ENCODE measurements at places on chromosomes 1 and 21.
A peak's percentile ranks its signal among the peaks of the same experiment; 100 is the strongest.

DNA sequence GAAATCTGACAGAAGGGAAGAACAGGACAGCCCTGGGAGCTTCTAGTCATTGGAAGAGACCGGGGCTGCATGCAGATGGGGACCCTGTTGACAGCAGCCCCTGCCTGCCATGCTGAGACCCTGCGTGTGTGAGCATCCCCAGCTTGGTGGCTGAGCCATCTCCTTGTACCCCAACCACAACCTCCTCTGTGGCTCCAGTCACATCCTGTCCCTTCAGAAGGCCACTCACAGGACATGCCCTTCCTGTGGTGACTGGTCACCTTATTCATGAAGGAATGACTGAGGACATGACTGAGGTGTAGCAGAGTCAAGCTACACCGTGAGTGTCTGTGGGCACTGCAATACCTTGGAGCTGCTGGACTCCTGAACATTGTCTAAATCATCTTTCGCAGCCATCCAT is 141.8 kb upstream of the ERRFI1 start:
- no peak for DNase-seq

DNA sequence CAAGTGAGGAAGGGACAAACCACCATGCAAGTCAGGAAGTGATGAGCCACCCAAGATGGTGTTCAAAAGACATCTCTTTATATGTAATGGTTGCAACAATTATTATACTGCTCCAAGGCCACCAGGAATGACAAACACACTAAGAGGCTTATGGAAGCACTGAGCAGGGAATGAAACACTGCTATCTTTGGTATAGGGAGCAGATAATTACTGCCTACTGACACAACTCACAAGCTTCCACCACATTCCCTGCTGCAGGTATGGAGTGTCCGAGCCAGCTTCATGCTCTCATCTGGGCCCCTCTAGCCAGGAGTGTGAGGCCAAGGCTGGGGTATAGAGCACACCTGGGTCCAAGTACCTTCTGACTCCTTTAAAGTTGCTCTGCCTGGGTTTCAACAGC is 371.4 kb downstream of the HHAT start:
- DNase-seq = no peak

GRCh38 chr1:202578001-202578504 is 132.2 kb downstream of the SYT2 start:
- no peak for DNase-seq

- no peak for DNase-seq
Measured at GRCh38 chr1:9371391-9371935, 78.8 kb downstream of the SPSB1 start.

DNA sequence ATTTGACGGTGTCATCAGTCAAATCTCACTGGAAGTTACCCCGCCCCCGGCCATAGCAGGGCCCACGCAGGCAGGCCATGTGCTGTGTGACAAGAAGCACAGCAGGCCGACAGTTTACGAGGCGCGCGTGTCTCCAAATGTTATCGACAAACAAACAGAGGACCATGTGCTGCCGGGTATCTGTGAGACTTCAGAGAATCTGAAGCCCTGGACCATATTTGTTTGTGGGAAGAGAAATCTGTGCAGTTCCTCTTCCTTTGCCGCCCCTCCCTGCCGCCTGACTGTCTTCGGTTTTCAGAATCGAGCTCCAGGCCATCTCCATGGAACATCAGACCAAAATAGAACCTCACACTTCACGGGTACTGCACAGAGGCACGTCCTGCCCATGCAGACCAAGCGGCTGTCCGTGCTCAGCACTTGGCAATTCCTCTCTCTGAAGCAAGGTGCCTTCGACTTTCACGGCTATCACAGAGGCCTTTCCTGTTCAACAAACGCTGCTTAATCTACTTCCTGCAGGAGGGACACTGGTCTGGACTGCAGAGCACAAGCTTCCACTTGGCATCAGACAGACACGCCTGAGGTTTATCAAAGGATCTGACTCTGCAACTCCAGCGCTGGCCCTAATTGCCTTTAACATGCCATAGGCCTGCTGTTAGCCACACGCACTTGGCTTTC is 135.7 kb upstream of the KRTAP19-8 start:
- peak; percentile 45 for DNase-seq

DNA sequence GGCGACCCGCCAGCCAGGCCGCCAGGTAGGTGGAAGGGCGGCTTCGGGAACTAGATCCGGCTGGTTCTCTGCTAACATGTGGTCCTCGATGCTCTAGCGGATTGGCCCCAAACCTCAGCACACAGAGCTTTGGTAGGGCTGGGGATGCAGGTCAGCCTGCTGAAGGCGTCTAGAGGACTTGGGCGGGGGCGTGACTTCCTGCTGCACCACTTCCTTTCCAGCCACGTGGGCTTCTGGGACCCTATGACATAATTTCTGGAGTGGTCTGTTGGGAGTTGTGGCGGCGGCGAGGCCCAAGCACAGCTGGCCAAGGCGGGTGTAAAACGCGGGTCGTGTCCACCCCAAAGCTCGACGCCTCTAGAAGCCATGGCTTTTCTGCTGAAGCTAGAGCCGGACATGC is 124.5 kb downstream of the ATF6 start:
- no peak for DNase-seq

DNA sequence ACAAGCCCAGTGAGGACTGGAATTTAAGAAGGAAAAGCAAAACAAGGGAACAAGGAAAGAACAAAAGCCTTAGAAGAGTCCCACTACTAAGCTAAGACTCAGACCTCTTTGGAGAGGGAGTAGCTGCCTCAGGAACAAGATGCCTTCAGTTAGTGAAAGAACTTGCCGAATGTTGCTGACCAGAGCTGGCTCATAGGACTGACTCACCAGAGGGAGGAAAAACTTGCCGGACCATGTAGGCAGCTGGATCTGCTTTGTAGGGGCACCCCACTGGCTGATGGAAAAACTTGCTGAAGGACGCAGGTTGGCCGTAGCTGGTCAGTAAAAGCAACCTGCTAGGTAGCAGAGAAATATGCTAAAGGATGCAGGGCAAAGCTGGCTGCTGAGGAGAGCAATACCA is 15.3 kb upstream of the ZSWIM5 start:
- no peak for DNase-seq

GRCh38 chr1:156591432-156592157 is at the start of gene NAXE:
Gene NAXE, plus strand, starts transcription at chr1:156591776. Its CDS starts 29 bp downstream, at chr1:156591805.
- peak; percentile 76 for DNase-seq

- DNase-seq = peak; percentile 80
Measured at GRCh38 chr1:2199042-2199810, 4.7 kb upstream of the FAAP20 start.

DNA sequence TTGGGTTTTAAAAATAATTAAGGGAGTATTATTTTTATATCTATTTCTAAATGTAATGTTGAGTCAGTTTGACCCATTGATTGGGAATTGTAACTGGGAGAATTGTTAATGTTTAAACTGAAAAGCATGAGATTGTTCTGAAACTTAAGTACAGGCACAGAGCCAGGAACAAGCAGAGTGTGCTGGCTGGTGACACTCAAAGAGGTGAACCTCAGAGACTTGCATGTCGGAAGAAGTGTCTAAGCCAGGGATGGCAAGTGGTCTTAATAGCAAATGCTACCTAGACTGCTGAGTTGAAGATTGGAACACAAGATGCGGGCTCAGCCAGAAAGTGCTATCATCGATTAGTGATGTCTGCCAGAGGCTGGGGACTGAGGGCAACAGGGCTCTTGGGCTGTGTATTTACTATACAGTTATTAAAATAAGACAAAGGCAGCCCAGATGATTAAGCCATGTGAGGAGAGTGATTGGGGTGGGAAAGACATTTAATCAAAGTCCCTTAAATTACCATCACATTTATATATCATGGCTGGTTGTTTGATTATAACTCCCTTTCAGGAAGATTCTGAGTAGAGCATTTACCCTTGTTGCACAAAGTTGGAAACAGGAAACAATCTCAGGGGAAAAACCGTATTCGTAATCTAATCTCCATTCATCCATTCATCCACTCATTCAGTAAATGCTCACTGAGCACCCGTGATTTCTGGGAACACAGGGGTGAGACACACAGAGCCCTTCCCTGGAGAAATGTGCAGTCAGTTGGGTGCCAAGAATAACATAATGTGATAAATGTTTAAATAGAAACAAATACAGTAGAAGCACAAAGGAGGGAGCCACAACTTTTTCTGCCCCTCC is 42.8 kb downstream of the C8A start:
- no peak for DNase-seq

DNA sequence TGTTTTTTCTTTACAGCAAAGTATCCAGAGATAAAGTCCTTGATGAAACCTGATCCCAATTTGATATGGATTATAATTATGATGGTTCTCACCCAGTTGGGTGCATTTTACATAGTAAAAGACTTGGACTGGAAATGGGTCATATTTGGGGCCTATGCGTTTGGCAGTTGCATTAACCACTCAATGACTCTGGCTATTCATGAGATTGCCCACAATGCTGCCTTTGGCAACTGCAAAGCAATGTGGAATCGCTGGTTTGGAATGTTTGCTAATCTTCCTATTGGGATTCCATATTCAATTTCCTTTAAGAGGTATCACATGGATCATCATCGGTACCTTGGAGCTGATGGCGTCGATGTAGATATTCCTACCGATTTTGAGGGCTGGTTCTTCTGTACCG is 6.5 kb downstream of the DEGS1 start:
- no peak for DNase-seq

DNA sequence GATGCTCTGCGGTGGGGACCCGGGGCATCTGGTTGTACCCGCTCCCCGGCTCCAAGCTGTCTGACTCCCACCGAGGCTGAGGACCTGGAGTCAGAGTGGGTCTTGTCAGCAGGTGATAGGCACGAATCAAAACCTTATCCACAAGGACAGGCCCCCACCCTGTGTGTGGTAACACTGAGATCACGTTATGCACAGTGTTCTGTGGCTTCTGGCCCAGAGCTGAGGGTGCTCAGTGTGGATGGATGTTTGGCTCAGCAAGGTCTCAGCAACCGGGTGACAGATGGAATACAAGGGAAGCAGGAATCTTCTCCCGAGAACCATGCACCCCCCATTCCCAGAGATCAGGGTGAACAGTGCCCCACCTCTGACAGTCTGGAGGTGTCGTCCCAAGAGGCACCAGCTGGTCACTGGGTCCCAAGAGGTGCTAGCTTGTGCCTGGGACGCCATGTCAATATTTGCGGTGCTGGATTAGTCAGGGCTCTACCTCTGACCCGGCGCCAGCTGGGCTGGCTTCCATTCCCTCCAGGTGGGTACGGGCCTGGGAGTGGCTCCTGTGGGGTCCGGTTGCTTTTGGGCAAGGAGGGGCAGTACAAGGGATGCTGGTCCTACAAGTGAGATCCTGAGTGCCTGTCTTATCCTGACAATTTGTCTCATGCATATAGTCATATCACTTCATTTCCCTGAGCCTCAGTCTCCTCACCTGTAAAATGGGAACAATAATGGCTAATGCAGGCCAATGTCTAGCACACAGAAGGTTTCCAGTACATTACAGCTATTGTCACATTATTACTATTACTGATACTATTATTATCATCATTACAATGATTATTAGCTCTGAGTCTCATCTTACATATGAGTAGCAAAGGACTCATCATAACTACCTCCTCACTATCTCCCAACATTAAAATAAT is 957 bp downstream of the CAPN9 start:
- no peak for DNase-seq

GRCh38 chr21:44994047-44994694 is 54.3 kb downstream of the SLX9 start:
- DNase-seq = no peak

GRCh38 chr1:223147873-223148272 is 4.8 kb upstream of the TLR5 start:
- no peak for DNase-seq

DNA sequence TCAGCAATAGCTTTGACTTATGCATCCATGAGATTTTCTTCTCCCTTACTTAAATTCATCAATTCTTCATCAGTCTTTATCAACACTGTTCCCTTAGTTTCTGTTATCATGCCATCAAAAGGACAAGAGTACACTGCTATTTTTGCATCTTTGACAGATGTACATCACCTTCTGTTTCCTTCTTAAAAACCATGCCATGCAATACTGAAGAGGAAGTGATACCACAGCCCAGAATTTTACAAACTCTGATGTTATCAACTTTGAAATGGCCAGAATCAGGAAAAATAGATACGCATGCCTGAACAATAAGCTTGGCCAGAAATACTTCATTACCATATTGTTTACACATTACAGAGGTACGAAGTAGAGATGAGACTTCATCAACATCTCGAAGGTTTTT is 21.1 kb downstream of the FMO5 start:
- DNase-seq = no peak

- DNase-seq = peak; percentile 93
Measured at GRCh38 chr1:203289281-203289981, 15.9 kb upstream of the BTG2 start.

- no peak for DNase-seq
Measured at GRCh38 chr1:32757213-32757895, 54.8 kb upstream of the SYNC start.

DNA sequence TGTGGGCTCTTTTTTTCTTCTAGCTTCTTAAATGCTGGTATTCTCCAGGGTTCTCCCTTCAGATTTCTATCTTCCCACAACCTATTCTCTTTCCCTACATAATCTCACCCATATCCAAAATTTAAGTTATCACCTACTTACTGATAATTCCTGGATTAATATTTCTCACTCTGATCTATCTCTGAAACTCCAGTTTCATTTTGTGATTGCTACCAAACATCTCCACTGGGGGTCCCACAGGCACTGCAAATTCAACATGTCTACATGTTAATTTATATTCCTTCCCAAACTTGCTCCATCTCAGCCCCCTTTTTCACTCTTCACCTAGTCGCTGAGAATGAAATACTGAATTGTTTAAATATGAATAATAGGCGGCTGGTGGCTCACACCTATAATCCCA is 9.9 kb upstream of the C1orf141 start:
- peak; percentile 22 for DNase-seq

GRCh38 chr1:25134801-25135461 is 97.4 kb downstream of the SYF2 start:
- DNase-seq = no peak

- DNase-seq = no peak
Measured at GRCh38 chr1:202023001-202023433, 12.6 kb downstream of the ELF3 start.

DNA sequence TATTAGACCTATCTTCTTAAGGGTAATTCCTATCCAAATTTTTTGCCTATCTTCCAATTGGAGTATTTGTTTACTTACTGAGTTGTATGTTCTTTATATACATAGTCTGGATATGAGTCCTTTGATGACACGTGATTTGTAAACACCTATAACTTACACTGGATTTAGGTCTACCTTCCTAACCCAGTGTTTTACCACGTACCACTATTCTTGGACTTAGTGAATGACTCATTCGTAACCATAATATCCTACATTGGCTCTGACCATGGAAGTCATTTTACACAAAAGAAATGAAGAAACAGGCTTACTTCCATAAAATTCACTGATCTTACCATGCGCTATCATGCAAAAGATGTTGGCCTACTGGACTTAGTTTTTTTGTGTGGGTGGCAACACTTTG is 23.9 kb upstream of the ZZZ3 start:
- no peak for DNase-seq
